ENCODE measurements at places on chromosomes 6 and 20. TPM values are rescaled to one million over a fixed set of nuclear protein-coding genes. Genes with fewer than 3 reads are reported as not detected.

DNA sequence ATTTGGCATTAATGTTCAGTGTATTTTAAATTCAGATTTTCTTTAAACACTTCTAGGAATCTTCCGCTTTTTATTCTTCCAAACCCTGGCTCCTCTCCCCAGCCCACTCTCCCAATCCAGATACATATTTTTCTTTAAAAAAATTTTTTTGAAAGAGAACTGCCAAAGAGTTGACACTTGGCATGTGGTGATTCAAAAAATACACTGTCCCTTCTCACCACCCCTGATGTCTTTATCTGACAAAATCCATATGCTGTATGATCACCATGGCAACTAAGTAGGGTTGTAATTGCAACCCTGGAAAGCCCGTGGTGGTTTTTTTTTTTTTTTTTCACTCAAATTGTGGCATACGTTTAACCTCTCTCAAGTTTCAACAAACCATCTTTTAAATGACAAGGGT is 355.8 kb upstream of the SASH1 start:
- no peak for DNase-seq

GRCh38 chr6:128655978-128656498 is 135.6 kb upstream of the PTPRK start:
- DNase-seq: no peak

DNA sequence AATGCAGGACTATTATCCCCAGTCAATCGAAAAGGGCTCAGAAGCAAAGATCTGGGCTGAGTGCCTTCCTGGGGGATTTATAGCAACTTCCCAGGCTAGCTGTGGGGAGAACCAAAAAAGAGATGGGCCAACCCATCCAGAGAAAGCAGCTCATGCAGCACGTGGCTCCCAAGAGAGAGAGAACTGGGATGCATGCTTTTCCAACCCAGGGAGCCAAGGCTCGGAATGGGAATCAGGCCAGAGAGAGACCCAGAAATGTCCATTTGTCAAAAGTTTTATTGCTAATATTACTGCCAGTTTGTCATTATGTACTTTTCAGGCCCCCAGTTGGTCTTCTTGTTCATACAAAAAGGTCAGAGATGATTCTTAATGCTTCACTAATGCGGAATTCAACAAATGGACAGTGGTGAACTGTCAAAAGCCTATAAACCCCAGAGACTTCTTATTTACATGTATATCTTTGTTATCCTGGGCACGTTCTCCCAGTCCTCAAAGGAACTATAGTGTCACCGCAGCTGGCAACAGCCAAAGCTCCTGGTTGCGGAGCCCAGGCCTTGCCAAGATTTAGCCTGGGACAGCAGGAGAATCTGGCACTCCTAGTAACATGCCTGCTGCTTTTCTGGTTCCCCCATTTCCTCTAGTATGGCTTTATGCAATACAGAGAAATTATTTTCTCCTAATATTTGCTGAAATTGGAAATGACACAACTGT is 139.1 kb upstream of the POU3F2 start:
- DNase-seq: no peak

ZNF165 gene
- 1.4 TPM for total RNA-seq

DNA sequence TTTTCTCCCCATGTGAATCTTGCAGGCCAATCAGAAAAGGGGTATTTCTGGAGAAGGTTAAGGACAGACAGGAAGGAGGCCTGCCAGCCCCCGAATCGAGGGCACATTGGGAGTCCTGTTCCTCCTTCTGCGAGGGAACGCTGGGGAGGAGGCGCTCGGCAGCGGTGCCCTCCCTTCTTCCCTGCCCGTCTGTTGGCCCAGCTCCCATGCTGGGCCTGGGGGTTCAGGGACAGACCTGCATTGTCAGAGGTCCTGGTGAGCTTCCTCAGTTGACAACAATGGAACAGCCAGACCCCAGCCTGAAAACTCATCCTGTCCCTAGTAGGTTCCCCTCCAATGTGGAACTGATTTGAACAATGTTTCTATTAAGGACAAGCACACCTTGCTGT is 15.1 kb upstream of the SYNJ2 start:
- DNase-seq: no peak

DNA sequence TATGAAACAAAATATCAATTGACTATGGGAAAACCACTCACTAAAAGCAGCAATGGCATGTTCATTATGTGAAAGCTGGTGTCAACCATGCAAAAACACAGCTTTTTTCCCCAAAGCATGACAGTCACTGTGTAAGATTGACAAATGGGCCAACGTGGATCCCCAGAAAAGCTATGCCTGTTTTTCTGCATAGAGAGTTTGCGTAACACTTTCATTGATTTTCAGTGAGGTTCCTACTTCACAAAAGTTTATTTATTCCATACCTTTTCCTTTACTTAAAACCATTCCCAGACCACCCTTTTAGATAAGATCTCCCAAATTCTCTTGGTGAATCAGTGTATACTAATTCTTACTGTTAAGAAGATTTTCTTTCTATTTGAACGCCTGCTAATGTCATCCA is 138.4 kb upstream of the GLP1R start:
- no peak for DNase-seq

DNA sequence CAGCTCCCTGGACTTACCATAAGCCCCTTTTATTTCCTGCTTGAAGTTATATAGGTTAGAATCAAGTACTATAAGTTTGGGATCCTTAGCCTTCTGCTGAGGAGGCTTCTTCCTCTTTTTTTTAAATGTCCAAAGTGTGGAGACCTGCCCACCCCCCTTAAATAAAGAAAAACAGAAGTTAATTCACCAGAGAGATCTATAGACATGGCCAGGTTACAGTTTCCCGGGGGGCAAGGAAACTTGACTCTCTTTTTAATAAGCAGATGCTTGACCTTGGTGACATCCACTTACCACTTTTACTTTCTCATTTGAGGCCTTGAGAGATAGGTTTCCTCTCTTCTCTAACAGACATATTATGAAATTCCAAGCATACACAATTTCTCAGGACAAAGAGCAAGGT is 88.3 kb downstream of the BMP2 start:
- no peak for DNase-seq

GRCh38 chr20:33655164-33655563 is 7.0 kb upstream of the C20orf144 start:
- no peak for DNase-seq

- DNase-seq: no peak
Measured at GRCh38 chr20:47066484-47067270, 172.0 kb downstream of the EYA2 start.

DNA sequence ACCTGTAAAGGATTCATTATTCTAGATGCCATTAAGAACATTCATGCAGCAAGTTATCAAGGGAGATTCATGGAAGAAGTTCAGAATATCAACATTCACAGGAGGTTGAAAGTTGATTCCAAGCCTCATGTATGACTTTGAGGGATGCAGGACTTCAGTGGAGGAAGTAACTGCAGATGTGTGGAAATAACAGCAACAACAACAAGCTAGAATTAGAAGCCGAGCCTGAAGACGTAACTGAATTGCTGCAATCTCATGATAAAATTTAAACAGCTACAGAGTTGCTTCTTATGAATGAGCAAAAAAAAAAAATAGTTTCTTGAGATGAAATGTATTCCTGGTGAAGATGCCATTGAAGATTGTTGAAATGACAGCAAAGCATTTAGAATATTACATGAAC is 73.3 kb upstream of the NXT1 start:
- DNase-seq: no peak

DNA sequence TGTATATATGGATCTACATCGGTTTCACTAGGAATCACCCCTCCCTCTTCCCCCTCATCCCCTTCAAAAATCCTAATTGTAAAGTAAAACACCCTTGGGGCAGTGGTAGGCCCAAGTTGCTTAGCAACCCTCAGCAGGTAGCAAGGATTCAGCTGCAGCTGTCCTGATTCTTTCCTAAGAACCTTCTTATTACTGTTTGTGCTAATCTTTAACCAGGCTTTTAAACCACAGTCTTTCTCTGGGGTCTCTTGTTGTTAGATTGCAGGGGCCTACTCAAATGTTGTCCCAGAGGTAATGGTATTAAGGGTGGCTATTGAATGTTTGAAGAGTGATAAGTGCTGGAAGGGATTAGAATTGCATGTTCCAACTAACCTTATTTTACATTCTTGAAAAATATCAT is 46.4 kb downstream of the PRL start:
- no peak for DNase-seq

- DNase-seq: no peak
Measured at GRCh38 chr6:43275801-43276576, 22.1 kb upstream of the SLC22A7 start.

DNA sequence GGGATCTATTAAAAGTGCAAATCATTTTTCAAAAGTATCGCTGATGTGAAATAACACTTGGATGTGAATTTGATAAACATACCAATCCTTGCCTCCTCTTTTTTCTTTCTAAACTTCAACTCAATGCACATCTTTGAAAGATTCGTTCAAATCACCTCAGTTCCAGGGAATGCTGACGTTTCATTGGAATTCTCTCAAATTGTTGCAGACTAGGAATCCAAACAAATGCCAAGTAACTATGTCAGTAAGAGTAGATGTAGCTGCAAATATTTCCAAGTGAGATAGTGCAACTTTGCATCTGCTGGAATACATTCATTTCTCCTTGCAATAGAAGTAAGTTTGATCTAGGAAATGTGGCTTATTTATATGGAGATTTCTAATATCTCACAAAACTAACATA is 220.7 kb downstream of the FUT9 start:
- DNase-seq: no peak

- DNase-seq: no peak
Measured at GRCh38 chr6:1535295-1535694, 74.4 kb upstream of the FOXC1 start.

DNA sequence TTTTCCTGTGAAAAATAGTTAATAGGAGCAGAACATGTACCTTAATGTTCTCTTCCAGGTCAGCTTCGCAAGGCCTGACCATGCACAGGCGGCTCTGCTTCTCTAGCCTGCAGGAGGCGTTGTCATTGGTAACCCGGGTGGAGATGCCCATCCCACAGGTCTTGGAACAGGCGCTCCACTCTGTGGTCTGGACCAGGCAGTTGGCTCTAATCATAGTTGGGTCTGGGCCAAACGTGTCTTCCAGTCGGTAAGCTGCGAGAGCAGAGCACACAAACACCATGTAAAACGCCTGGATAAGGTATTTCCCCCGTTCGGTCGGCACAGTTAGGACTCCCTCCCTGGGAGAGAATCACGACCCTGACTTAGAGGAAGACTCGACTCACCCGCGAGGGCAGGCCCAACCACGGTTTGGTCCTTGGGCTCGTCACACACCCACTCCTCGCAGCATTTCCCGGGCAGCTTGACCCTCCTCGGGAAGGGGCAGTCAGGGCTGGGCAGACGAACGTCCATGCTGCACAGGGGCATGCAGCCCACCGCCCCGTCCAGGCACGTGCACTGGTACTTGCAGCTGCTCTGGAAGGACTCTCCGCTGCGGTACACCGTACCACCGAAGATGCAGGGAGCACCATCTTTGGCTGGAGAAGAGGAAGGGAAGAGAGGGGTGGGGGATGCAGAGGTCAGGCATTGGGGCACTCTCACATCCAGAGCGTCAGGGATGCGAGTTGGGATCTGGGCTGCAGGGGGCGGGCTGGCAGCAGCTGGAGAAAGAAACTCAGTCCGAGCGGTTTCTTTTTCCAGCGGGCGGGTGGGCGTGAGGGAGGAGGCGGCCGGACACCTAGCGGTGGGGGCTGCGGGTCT is 1.0 kb downstream of the CCN2 start:
- peak; percentile 83 for DNase-seq

GRCh38 chr6:25173951-25174474 is 105.2 kb upstream of the CARMIL1 start:
- DNase-seq: no peak

DNA sequence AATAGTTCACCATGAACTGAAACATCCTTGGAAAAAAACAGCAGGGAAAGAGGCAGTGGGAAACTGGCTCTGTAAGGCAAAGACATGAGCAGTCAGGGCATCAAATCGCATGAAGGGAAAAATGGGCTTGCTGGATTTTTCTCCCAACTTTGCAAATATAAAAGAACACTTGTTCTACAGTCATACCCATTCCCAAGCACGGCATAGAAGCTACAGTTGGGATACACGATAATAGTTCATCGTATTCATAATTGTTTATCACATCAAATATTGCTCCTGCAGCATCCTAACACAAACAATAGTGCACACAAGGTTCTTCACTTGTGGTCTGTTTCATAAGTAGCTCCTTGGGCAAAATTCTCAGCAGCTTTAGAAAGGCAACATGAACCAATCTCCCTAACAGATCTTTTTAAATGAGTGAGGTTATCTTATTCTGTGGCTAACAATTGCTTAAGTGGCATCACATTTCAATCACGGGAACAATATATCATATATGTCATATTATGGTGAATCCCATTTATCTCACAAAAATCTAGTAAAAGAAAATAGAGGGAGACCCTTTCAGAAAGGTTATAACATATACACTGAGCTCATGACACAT is 243.9 kb downstream of the PKHD1 start:
- DNase-seq: no peak

GRCh38 chr6:15622045-15622740 is 40.6 kb downstream of the DTNBP1 start:
- DNase-seq: no peak

TNF gene
- total RNA-seq: not detected

DNA sequence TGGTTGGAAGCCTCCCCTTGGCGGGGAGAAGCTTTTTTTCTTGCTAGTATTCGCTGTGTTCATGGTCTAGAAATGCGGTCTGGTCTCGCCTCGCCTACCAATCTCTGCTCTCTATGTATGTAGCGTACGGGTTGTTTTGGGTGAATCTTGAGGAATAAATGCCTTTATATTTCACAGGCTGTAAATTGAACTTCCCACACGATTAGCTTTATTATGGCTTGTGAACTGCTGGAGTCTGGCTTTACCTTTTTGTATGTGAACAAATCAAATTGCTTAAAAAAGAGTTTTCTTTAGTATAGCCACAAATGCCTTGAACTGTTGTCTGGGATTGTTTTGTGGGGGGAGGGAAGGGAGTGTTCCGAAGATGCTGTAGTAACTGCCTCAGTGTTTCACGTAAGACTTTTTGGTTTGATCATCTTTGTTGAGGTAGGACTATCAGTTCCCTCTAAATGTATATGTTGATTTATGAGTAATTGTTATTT is 2.2 kb downstream of the INSM1 start:
- DNase-seq: no peak

DNA sequence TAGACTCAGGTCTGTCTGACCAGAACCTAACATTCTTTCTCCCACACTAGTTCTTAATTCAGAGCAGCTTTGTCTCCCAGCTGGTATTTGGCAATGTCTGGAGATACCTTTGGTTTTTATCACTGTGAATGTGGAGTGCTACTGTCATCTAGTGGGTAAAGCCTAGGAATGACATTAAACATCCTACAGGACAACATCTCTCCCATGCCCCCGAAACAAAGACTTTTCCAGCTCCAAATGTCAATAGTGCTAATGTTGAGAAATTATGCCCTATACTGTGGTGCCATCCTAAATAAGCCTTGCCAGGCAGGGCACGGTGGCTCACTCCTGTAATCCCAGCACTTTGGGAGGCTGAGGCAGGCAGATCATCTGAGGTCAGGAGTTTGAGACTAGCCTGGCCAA is 4.2 kb upstream of the TTPAL start:
- no peak for DNase-seq

DNA sequence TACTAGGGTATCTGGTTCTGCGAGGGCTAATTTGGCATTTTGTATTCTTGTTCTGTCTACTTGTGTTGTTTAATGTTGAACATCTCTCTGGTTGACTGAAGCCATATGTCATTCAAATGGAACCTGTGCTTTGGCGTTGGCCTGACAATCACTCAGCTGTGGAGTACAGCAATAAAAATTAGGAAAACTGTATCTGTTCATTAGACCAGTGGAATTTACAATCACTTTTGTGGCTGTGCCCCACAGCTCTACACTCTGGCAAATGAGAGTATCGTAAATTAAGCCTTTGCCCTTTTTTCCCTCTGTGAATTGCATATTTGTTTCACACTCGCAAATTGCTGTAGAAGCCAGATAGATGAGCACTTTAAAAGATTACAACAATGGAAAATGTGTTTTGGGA is 102.0 kb downstream of the ARID1B start:
- no peak for DNase-seq
